Stimulated activated CD8-positive, alpha-beta memory T cell treated with anti-CD3 and anti-CD28 coated beads, Interleukin-4, amount 100 ng/mL, for 4 hours (primary cell): ENCODE measurements at places on chromosomes 6 and 20.

GRCh38 chr6:160963651-160964050 lies 27.9 kb upstream of the MAP3K4 start:
- DNase-seq: no peak

DNA sequence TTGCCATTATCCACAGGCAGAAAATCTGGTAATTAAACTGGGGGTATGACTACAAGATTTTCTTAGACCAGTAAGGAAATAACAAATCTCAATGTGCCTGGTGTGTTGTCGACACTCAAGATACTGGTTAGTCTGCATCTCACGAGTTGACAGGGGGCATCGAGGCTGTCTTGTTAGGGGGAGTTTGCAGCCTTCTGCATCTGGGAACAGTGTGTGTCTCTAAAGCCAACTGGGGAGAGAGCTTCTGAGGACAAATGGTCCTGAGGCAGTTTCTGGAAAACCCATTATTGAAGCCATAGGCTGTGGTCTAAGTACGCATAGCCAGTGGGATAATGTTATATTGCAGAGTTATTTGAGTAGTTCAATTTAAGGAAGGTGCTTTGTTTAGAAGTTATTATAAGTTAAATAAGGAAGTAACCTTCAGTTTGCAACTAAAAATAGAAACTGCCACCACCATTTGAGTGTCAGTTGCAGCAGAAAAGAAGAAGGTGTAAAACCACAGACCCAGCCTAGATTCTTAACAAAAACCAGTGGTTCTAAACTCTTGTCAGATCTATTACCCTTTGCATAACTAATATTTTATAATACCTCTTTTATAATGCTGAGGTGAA lies 15.4 kb upstream of the MAPK13 start:
- DNase-seq: no peak

DNA sequence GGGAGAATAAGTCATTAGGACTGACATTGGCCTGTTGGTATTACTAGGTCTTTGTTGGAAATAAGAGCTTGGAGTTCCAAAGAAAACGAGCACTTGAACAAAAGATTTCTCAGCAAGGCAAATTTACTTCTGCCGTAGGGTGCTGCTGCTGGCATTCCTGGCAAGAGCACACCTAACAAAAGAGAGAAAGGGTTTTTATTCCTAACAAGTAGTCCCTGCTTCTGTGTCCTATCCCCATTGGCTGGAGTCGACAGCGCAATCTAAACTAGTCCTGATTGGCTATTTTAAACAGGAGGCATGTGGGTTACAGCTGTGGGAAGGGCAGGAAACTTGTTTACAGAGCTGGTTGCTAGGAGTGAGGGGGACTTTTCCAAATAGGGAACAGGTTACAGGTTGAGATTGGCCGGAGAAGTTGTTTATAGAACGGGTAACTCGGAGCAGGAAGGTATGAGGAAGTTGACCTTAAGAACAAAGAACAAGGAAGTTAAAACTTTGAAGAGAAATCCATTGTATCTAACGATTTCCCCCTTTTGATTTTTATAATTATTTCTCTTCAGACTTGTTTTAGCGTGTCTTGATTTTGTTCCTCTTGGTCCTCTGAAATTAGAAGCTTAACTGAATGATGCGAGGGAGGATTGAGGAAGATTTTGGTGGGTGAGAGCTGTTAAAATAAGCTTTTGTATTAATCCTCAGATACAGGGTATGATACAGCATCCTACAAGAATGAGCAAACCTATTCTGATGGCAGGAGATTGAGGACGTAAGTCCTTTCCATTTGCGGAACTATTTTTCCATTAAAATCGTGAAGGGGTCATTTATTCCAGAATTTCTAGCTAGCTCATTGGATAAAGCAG lies 3.4 kb upstream of the ZNFX1 start:
- no peak for DNase-seq

DNA sequence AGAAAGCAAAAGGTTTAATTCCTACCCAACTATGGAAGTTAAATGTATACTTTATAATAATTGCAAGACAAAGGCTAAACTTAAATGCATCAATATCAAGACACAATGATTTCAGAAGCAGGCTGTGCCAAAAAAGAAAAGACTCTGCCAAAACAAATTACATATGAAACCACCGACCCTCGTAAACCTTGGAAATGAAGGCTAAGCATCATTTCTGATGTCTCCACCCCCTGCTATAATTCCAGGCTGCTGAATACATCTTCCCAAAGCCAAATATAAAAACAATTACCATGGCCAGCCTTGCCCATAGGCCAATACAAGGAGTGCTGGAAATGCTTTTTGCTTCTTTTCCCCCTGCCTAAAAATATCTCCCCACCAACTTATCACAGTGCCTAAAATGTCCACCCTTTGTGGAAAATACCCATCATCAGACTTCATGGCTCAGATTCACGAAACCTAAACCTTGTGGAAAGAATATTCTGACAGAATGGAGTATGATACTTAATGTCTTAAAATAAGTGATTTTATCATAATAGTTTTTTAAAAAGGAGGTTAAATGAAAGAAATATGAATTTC lies 37.4 kb downstream of the RCAN2 start:
- DNase-seq: no peak

DNA sequence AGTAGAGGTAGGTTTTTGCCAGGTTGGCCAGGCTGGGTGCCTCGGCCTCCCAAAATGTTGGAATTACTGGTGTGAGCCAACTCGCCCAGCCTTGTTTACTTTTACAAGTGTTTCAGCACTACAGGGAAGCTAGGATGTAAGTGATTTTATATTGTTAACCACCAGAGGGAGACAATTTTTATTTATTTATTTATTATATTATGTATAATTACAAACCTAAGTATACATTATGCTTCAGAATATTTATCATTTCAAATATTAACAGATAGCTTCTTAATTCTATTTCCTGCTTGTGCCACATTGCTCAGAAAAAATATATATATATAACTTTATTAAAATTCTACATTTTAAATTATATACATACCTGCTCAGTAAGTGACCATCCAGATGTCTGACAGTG lies 9.8 kb downstream of the MMUT start:
- DNase-seq: no peak

DNA sequence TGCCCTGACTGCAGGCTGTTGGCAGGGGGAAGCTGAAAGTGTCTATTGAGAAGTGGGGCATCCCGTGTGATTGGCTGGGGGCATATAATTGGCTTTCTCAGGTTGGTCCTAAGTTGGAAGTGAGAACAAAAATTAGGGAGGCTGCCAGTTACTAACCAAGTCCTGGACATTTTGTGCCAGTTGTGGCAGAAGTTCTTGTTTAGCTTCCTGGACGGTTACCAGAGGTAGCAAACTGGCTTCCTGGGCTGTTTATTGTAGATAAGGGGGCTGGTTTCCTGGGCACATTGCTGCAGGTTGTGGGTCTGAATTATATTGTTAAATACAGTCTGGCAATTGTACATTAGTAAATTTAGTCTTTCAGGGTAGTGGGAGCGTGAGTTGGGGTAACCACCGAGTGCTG lies 50.6 kb upstream of the SLC2A12 start:
- DNase-seq: no peak

- DNase-seq: no peak
Observed at GRCh38 chr20:15862178-15862577, 711.1 kb downstream of the KIF16B start.

DNA sequence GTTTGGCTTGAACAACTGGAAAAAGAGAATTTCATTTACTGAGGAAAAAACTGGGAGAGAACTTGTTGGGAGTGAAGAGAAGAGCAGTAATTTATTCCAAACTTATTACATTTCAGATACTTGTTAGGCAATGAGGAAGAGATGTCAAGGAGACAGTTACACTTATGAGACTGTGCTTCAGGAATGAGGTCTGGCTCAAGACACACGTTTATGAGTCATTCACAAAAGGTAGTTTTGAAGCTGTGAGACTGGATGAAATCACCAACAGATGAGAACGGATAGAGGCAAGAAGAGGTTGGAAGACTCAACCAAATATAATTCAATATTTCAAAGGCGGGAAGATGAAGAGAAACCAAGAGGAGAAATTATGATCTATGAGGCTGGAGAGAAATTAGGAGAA lies 70.6 kb upstream of the DEFB112 start:
- DNase-seq: no peak

DNA sequence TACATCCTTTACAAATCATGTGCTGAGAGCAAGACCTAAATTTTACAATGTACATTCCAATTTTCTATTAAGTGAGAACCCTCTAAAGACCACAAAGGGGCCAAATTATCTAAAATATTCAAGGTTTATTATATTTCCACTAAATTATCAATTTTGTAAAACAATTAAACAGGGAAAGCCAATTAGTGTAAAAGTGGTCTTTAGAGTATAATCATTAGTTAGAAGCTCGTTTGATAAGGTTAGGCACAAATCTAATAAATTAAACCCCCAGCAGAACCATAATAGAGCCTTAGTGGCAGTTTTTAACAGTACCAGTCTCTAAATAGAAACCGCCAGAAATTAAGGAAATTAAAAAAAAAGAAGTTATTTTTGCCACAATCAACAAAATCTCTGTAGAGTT lies 249.1 kb upstream of the MANEA start:
- no peak for DNase-seq

DNA sequence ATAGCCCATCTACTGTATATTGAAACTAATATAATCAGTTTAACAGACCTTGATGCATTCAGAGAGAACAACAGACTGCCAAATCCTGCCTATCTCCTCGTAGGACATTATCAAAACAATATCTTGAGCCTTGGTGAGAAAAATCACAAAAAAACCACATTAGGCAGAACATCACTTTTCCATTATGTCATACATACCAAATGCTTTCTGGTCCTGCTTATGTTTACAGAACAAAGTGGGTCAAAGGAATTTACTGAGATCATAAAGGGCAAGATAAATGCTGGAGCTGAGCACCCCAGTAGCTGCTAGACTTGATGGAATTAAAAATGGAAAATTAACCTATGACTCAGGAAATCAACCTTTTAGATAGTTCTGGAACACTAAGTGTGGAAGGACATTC lies 195.3 kb upstream of the KCNK16 start:
- no peak for DNase-seq

DNA sequence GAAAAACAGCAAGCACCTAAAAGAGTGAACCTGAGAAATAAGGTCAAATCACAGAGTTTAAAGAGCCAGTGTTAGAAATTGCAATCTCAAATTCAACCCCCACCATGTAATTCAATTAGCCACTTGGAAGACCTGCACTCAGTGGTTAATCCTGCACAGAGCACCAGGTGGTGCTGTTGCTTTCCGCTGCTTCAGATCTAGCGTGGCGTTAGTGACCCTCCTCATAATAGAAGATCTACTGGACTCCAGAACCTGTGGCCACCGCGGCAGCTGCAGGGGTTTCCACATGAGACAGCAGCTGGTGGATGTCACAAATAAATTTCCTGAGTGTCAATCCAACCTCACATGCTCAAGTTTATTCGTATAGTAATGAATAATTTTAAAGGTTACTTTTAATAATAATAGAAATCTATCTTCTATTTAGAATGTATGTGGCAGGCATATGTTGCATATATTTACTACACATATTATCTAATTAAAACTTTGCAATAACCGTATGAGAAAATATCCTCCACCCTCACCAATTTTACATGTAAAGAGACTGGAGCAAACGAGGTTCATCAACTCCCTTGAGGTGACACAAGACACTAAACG lies 84.4 kb downstream of the SYNE1 start:
- peak; percentile 2 for DNase-seq

DNA sequence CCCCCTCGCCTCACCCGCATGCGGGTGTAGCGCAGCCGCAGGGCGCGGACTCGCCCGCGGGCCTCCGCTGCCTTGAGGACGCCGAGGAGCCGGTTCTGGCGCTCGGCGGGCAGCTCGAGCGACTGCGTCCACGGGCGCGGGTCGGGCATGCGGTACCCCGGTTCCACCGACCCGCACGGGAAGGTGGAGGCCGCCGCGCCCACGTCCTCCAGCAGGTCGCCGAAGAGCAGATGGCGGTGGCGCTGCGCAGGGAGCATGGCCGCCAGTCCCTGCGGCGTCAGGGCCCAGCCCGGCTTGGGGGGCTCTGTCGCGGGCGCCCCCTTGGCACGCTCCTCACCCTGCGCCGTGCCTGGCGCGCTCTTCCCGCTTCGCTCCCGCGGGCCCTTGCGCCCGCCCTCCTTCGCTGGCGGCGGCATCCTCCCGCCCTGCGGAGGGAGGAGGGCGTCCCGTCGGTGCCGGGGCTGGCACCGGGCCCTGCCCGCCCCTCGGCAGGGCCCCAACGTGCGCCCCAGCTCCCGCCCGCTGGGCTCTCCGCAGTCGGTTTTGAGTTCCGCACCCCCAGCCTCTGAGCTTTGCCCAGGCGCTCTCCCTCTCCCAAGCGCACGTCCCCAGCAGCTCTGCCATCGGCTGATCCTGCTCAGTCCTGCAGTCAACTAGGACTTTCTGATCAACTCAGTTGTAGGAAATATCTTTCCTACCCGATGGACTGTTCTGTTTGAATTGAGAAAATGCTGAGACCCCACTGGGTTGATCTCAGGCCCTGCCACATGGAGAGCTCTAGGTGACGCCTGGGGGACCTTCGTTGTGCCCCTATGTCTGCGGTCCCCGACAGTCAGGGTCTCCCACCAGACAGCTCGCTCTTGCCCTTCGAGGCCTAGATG lies at the start of gene LKAAEAR1:
LKAAEAR1 (minus strand) TSS at position 595 of the 881 bp plus-strand sequence; CDS start at position 416, 179 bp downstream.
- no peak for DNase-seq

GRCh38 chr6:53302678-53303360 lies 45.9 kb downstream of the ELOVL5 start:
- DNase-seq: no peak

GRCh38 chr6:155039618-155040017 lies 44.5 kb downstream of the TIAM2 start:
- no peak for DNase-seq

GRCh38 chr6:160927416-160927815 lies 64.2 kb upstream of the MAP3K4 start:
- no peak for DNase-seq

DNA sequence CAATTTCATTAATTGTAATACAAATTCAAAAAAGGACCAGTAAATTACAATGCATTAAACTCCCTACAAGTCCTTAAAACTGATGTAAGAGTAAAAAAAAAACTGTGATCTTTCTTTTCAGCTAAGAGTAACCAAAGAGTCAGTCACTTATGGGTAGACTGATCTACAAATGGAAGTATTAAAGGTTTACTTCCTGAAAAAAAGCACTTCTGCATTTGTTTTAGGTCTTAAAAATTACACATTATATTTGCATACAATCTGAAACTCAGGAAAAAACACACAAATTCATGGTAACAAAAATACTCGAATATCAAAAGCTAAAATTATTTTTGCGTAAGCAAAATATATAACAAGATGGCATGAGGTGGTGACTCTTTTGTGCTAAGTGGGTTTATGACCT lies 23.5 kb downstream of the USP49 start:
- no peak for DNase-seq

DNA sequence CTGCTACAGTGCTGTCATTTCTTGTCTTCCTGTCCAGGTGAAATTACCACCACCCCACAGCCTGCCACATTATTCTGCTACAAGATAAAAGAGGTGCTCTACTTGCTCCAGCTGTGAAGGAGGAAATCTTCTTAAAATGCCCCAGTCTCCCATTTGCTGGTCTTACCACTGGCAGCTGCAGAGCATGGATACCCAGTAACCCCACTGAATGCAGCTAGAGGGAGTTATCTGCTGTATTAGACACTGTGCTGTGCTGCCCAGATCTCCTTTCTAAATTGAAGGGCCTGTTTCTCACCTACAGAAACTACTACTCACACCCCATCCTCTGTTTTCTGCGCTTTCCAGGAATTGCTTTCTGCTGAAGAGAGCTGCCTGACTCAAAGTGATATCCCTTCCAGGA lies 517.8 kb downstream of the PKHD1 start:
- DNase-seq: no peak

GRCh38 chr6:77231438-77232305 lies 231.6 kb downstream of the HTR1B start:
- DNase-seq: no peak

- DNase-seq: no peak
Observed at GRCh38 chr20:40016890-40017289, 672.1 kb downstream of the MAFB start.

GRCh38 chr6:36267731-36268477 lies 2.0 kb upstream of the PNPLA1 start:
- DNase-seq: no peak
